Activated CD8-positive, alpha-beta T cell treated with anti-CD3 and anti-CD28 coated beads, Interleukin-2, amount 10 ng/mL, durations not matched to agents 7 days and 5 days (primary cell): ENCODE measurements at places on chromosomes 3 and 15. TPM values are rescaled to one million over a fixed set of nuclear protein-coding genes. Genes with fewer than 3 reads are reported as not detected.

- peaks cover 33% of the 10 kb centered on the region for H3K4me1 ChIP-seq
- H3K27me3 ChIP-seq = peaks cover 11% of the 10 kb centered on the region
- DNase-seq = peak; percentile 63
- peaks cover 28% of the 10 kb centered on the region for H3K36me3 ChIP-seq
- H3K27ac ChIP-seq = peak within 1 kb of the TSS; percentile 66
Measured at GRCh38 chr3:161104561-161105551, at the start of gene B3GALNT1. B3GALNT1 (minus strand) TSS chr3:161105349; CDS start chr3:161086754, 18,595 bp downstream.

DNA sequence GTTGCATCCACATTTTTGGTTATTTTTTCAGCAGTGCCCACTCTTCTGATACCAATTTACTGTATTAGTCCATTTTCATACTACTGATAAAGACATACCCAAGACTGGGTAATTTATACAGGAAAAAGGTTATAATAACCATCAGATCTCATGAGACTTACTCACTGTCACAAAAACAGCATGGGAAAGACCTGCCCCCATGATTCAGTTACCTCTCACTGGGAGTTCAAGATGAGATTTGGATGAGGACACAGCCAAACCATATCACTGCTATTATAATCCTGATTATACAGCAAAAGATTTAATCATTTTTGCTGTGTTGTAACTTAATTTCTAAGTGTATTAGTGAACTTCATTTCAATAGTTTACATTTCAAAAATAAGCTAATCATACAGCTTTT, 6.6 kb downstream of the ZBED2 start:
- peaks cover 68% of the 10 kb centered on the region for H3K4me1 ChIP-seq
- no peak for DNase-seq
- H3K27me3 ChIP-seq = no peaks in the 10 kb centered on the region
- H3K4me3 ChIP-seq = no peak overlapping the region
- peaks cover 86% of the 10 kb centered on the region for H3K36me3 ChIP-seq

- H3K4me3 ChIP-seq = no peak overlapping the region
- peaks cover 71% of the 10 kb centered on the region for H3K4me1 ChIP-seq
- H3K27ac ChIP-seq = peak overlapping the region; percentile 69
- DNase-seq = no peak
- H3K36me3 ChIP-seq = peaks cover 38% of the 10 kb centered on the region
Measured at GRCh38 chr15:75036212-75036616, 12.8 kb downstream of the PPCDC start.

DNA sequence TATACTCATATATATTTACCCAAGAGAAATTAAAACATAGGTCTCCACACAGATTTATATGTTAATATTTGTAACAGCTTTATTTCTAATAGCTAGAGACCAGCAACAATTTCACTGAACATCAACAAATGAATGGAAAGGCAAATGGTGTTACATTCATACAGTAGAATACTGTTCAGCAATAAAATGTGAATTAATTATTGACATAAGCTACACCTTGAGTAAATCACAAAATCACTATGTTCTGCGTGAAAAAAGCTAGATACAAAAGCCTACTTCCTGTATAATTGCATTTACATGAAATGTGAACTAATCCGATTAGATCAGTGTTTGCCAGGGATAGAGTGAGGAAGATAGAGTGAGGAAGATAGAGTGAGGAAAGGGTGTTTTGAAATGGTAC, 945.7 kb downstream of the SQOR start:
- H3K4me3 ChIP-seq = no peak overlapping the region
- no peaks in the 10 kb centered on the region for H3K4me1 ChIP-seq
- DNase-seq = no peak
- no peak overlapping the region for H3K27ac ChIP-seq
- no peaks in the 10 kb centered on the region for H3K36me3 ChIP-seq
- H3K27me3 ChIP-seq = no peaks in the 10 kb centered on the region

DNA sequence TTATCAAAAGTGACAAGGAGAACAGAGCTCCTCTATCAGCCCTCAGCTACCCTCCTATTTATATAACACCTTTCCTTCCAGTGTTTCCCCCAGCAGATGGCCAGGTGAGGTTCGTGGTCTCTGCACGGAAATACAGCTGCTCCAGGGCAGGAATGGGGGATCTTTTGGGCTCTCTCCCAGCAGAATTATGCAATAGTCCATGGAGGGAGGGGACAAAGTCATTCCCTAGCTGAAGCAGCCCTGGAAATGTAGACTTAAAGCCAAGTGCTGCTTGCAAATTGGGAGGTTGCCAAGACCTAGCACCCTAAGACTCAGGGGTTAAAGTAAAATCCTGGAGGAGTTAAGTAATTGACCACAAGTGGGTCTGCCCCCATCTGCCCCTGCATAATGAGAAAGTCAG, 256.3 kb downstream of the LRTM1 start:
- no peaks in the 10 kb centered on the region for H3K36me3 ChIP-seq
- no peaks in the 10 kb centered on the region for H3K4me1 ChIP-seq
- H3K4me3 ChIP-seq = no peak overlapping the region
- DNase-seq = no peak
- H3K27me3 ChIP-seq = no peaks in the 10 kb centered on the region

- no peaks in the 10 kb centered on the region for H3K4me1 ChIP-seq
- DNase-seq = no peak
- H3K4me3 ChIP-seq = no peak overlapping the region
- H3K27me3 ChIP-seq = no peaks in the 10 kb centered on the region
Measured at GRCh38 chr3:148464246-148464645, 233.5 kb upstream of the AGTR1 start.

- H3K4me1 ChIP-seq = no peaks in the 10 kb centered on the region
- no peaks in the 10 kb centered on the region for H3K27me3 ChIP-seq
- H3K27ac ChIP-seq = no peak overlapping the region
Measured at GRCh38 chr15:28260722-28261121, 61.3 kb downstream of the HERC2 start.

- no peak overlapping the region for H3K27ac ChIP-seq
- no peak overlapping the region for H3K4me3 ChIP-seq
- no peaks in the 10 kb centered on the region for H3K4me1 ChIP-seq
Measured at GRCh38 chr3:143478115-143478693, 358.6 kb downstream of the CHST2 start.

DNA sequence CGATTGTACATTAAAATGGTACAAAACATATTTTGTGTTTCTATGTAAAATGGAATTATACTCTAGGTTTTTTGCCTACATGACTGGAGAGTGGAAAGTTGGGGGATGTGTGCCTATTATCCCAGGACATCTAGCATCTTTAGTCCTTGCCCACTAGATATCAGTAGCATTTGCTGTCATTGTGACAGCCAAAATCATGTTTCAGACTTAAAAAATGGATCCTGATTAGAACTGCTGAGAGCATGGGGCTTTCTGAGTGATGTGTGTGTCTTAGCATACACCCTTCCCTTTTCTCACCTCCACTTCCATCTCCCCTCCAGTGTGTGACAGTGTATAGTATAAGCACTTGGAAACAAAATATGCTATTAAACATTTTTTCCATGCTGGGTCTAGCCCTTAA, 13.3 kb downstream of the ARMC8 start:
- H3K4me1 ChIP-seq = peaks cover 18% of the 10 kb centered on the region
- H3K36me3 ChIP-seq = peaks cover 22% of the 10 kb centered on the region
- H3K27ac ChIP-seq = no peak overlapping the region
- no peaks in the 10 kb centered on the region for H3K27me3 ChIP-seq
- DNase-seq = no peak

GRCh38 chr15:62992302-62992701, 50.2 kb upstream of the TPM1 start:
- DNase-seq = no peak
- H3K36me3 ChIP-seq = no peaks in the 10 kb centered on the region
- H3K4me1 ChIP-seq = no peaks in the 10 kb centered on the region

DNA sequence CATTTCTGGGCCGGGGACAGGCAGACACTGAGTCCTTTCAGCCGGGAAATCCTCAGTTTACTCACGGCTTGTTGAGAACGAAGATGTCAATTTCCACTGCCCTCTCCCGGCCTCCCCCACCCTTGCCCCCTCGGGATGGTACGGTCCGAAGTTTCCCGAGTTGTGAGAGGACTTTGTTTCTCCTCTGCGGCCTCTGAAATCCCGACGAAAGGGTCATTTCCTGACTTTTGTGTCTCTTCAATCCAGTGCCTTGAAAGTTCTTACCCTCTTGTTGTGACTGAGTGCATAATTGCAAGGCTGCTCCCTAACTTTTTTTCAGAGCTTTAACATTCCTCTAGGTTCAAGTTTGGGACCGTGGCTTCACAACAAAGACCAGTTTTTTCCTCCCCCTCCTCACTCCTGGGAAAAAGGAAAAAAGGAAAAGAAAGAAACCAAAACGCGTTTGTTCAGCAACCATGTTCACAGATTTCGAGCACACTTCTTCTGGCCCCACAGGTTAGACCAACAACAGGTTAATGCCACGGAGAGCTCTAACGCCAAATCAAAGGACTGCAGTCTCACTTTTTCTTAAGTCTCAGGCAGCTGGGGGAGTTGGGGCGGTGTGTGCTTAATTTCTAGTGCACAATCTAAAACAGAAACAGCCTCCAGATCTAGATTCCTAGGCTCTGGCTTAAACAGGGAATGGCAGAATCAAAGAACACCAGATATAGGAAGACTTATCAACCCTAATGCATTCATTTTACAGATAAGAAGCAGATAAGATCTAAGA, 138.9 kb downstream of the TMCO5A start:
- H3K36me3 ChIP-seq = no peaks in the 10 kb centered on the region
- DNase-seq = no peak
- peak overlapping the region; percentile 58 for H3K4me3 ChIP-seq
- no peak overlapping the region for H3K27ac ChIP-seq
- peaks cover 65% of the 10 kb centered on the region for H3K27me3 ChIP-seq
- H3K4me1 ChIP-seq = peaks cover 33% of the 10 kb centered on the region

- peak overlapping the region; percentile 96 for H3K27ac ChIP-seq
- H3K36me3 ChIP-seq = peaks cover 48% of the 10 kb centered on the region
- H3K4me3 ChIP-seq = peak overlapping the region; percentile 99
- no peak for DNase-seq
Measured at GRCh38 chr15:89244574-89244903, 760 bp downstream of the FANCI start.

GRCh38 chr3:55611121-55611520, 124.0 kb upstream of the WNT5A start:
- no peak overlapping the region for H3K27ac ChIP-seq
- H3K4me1 ChIP-seq = no peaks in the 10 kb centered on the region
- no peaks in the 10 kb centered on the region for H3K27me3 ChIP-seq

DNA sequence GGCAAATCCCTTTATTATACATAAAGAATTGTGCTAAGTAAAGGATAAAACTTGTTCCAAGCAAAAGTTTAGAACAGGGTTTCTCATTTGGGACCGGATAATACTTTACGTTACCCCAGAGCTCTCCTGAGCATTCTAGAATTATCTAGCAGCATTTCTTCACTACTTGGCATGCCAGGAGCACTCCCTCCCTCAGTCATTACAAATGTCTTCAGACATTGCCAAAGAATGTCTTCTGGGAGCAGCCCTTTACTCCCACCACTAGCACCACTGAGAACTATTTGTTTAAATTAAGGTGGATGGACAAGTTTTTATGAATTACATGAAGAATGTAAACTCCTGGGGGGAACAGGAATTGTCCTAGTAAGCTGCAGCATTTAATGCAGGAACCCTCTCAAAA, 516.4 kb downstream of the GBE1 start:
- H3K27ac ChIP-seq = no peak overlapping the region
- H3K4me1 ChIP-seq = no peaks in the 10 kb centered on the region
- no peak for DNase-seq
- no peak overlapping the region for H3K4me3 ChIP-seq

GRCh38 chr15:93801206-93801605, 430.2 kb upstream of the MCTP2 start:
- no peak overlapping the region for H3K27ac ChIP-seq
- H3K36me3 ChIP-seq = no peaks in the 10 kb centered on the region
- H3K4me1 ChIP-seq = no peaks in the 10 kb centered on the region

DNA sequence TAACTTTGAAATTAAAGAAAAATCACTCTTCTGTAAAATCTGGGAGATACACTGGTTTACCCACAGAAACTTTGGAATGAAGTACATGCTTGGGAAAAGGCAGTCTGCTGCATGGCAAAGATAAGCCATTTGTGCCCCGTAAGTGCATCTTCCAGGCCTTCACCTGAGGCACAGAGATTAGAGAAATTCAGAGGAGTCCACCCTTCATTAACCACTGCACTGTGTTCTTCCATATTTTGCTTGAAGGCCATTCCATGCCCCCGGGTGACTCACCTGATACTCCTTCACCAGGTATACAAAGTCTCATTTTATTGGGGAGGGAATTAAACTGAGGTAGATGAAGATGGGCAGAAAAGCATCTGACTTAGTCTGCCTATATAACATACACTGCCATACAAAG, 53.0 kb downstream of the CMSS1 start:
- peaks cover 10% of the 10 kb centered on the region for H3K36me3 ChIP-seq
- peaks cover 71% of the 10 kb centered on the region for H3K4me1 ChIP-seq
- peaks cover 10% of the 10 kb centered on the region for H3K27me3 ChIP-seq
- no peak overlapping the region for H3K27ac ChIP-seq

GRCh38 chr15:85621094-85621493, 173.6 kb downstream of the KLHL25 start:
- no peak overlapping the region for H3K27ac ChIP-seq
- no peak for DNase-seq
- no peaks in the 10 kb centered on the region for H3K27me3 ChIP-seq

GRCh38 chr3:48268381-48268935, 27.6 kb downstream of the ZNF589 start:
- peak overlapping the region; percentile 85 for H3K27ac ChIP-seq
- DNase-seq = peak; percentile 89
- H3K27me3 ChIP-seq = no peaks in the 10 kb centered on the region
- H3K4me1 ChIP-seq = peaks cover 38% of the 10 kb centered on the region
- H3K4me3 ChIP-seq = peak overlapping the region; percentile 60
- peaks cover 48% of the 10 kb centered on the region for H3K36me3 ChIP-seq

- H3K27me3 ChIP-seq = peaks cover 76% of the 10 kb centered on the region
- no peaks in the 10 kb centered on the region for H3K36me3 ChIP-seq
- DNase-seq = peak; percentile 41
Measured at GRCh38 chr15:45129651-45130129, at the start of the genes DUOX1 and DUOXA1. DUOX1 (plus strand) TSS chr15:45129994; CDS start chr15:45131967, 1,973 bp downstream. DUOXA1 (minus strand) TSS chr15:45129879; CDS start chr15:45123014, 6,865 bp downstream.

Gene PLCD1
- total RNA-seq = 10.1 TPM

Gene ADAMTS17
- 6.0 TPM for total RNA-seq

Gene SERPINI2
- total RNA-seq = not detected
